ENCODE measurements at places on chromosomes 4 and X.

DNA sequence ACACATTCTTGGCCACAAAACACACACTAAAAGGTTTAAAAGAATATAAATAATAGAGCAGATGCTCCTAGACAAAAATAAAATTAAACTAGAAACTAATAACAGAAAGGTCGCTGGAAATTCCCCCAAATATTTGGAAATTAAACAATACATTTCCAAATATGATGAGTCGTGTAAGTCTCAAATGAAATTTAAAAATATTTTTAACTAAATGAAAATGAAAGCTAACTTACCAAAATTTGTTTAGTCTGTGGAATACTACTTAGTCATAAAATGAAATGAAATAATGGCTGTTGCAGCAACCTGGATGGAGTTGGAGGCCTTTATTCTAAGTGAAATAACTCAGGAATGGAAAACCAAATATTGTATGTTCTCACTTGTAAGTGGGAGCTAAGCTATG, 20.6 kb upstream of the GUCY1A1 start:
- DNase-seq, result no peak

DNA sequence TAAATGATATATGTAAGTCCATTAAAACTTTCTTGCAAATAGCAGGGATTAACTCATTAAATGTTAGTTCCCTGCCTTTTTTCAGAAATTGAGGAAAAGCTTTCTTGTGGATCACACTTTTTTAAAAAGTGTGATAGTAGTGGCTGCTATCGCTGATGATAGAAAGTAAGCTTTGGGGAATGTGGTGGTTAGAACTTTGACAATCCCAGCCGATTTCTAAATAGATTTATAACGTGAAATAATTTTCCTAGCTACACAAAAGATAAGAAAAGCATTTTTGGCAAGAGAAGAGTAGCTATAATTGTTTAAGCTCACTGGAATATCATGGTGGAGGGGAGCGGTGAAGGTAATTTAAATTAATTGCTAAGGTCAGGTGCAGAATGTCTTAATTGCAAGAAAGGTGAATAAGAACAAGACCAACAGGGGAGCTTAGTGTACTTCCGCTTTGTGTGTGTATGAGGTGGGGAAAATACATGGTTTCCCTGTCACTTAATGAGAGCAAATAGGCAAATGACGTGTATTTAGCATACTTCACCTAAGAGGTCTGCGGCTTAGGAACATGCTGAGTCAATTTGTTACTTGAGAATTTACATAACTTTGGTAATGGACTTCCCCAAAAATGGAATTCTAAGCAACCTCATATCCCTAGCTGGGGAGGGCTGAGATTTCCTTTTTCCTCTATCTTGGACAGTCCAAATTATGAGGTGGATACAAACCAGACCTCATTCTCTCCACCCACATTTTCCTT, 11.7 kb upstream of the IL21 start:
- no peak for DNase-seq

DNA sequence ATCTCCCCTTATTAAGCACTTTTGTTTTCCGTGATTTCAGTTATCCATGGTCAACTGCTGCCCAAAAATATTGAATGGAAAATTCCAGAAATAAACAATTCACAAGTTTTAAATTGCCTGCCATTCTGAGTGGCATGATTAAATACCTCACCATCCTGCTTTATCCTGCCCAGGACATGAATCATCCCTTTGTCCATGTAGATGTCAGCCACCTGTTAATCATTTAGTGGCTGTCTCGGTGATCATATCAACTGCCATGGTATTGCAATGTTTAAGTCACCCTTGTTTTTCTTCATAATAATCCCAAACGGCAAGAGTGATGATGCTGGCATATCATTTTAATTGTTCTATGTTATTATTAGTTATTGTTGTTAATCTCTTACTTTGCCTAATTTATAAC, 79.8 kb upstream of the LHFPL1 start:
- DNase-seq, result no peak

GRCh38 chrX:76427560-76428242, at the start of gene MAGEE1:
MAGEE1 (plus strand) TSS chrX:76427710; CDS start chrX:76427931, 221 bp downstream.
- DNase-seq, result no peak

- DNase-seq, result no peak
Observed at GRCh38 chr4:18813771-18814170, 792.2 kb upstream of the LCORL start.

DNA sequence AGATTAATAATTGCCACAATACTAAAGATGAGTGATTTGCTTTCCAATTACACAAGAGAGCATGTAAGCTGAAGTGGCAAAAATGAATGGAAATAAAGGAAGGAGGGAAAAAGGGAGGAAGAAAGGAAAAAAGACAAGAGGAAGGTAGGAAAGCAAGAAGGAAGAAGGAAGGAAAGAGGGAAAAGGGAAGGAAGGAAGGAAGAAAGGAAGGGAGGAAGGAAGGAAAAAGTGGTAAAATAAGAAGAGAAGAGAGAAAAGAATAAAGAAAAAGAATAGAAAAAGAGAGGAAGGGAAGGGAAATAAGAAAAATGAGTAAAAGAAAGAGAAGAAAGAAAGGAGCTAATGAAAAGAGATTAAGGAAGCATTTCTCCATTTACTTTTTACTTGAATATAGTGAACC, 4.6 kb downstream of the NDST4 start:
- no peak for DNase-seq

GRCh38 chrX:130895299-130895698, 7.7 kb downstream of the ENOX2 start:
- no peak for DNase-seq

- no peak for DNase-seq
Observed at GRCh38 chr4:100208459-100208858, 18.2 kb upstream of the DDIT4L start.

- no peak for DNase-seq
Observed at GRCh38 chr4:2093265-2093664, 34.1 kb downstream of the NAT8L start.

DNA sequence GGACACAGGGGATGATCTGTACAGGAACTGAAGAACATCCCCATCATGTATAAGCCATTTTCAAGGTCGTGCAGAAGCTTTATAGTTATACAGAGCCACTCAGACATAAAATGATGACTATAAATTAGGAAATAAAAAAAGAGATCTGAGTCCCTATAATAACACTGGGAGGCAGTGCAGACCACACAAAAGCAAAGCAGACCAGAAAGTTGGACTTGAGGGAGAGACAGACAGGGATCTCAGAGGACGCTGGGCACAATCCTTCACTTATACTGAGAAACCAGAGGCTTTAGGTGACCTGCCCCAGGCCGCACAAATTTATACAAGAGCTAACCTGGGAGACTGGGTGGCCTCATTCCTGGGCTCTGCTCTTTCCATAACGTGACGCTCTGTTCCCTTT, 70.5 kb downstream of the HADH start:
- no peak for DNase-seq

- no peak for DNase-seq
Observed at GRCh38 chrX:39679497-39680157, 418.1 kb downstream of the BCOR start.

DNA sequence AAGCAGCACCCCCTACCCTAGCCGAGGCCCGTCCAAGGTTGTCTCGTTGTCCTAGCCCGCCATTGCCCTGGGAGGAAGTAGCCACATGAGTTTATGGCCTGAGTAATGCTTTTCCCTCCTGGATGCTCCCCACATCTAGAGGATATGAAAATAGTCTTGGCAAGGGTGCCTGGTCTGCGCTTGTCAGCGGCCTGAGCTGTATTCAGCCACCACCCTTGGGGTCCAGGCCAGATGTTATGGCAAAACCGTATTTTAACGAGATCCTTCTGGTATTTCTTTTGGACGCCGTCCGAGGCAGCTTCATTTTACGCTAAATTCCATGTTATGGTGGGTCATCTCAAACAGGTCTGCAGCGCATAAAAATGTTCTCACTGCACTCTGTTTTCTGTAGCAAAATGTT, 89.3 kb downstream of the GPR143 start:
- no peak for DNase-seq

- DNase-seq, result no peak
Observed at GRCh38 chr4:101987623-101988243, 197.2 kb downstream of the BANK1 start.

Data from CMK (cell line).